ENCODE measurements at places on chromosomes 5 and 9.
A peak's percentile ranks its signal among the peaks of the same experiment; 100 is the strongest.

DNA sequence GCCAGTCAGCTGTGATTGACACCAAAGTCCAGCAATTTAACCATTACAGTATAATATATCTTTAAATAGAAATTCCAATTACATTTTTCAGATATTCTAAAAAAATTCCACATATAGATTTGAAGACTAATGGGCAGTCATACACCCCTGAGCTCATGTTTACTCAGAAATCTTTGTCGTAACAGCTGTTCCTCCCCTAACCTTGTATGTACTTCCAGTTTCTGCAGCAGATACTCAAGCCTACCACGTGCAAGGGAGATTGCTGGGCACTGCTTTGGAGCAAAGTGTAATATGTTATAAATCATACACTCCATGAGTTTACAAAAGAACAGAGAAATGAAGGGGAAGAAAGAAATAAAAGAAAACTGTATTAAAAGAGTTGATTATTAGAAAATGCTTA lies 241.2 kb downstream of the TRIM32 start:
- no peak for DNase-seq

DNA sequence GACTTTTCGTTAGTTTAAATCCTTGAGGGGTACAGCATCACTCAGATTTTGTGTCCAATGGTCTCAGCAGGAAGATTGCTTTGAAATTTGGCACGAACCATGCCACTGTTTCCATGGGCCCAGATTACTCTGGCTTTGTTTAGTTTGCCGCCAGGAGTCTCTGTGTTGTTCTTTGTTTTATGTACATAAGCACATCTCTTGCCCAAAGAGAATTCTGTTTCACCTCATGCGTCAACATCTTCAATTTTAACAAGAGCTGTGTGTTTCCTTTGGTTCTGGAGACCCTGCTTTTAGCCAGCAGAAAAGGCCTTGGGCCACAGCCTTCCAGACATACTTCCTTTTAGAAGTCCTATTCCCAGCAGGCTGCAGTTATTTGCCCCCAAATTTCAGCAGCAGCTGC lies 62.4 kb downstream of the TNPO1 start:
- no peak for DNase-seq

GRCh38 chr5:40570408-40571129 lies 109.1 kb upstream of the PTGER4 start:
- no peak for DNase-seq

GRCh38 chr9:136992819-136993369 lies 672 bp downstream of the PAXX start:
- no peak for DNase-seq

- DNase-seq, result no peak
Measured at GRCh38 chr5:68169903-68170302, 45.7 kb upstream of the PIK3R1 start.

DNA sequence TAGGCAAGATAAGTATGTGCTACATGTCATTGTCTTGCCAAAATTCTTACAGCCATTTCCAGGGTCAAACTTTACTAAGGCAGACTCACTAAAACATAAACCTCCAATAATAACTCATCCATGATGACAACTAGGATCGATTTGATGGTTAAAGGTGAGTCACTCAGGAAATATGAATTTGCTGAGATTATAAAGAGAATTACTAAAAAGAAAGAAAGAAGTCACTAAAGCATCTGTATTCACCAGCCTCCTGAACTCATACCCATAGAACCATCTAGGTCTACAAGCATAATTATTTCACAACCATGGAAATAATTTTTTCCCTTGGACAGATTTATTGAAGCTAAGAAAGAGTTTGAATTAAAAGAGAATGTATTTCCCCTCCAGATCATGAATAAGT lies 258.6 kb downstream of the TLE1 start:
- DNase-seq, result no peak

DNA sequence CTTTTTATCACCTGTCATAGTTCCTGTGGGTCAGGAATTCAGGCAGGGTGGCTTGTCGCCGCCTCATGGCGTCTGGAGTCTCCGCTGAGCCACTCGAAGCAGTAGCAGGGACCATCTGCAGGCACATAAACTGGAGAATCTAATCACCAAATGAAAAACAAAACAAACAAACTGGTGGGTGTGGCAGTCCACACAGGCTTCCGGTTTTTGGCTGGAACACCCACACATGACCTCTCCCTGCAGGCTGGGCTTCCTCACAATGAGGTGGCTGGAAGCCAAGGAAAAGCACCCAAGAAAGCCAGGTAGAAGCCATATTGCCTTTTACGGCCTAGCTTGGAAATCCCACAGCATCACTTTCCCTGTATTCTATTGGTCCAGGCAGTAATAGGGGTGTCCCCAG lies 197.0 kb downstream of the SYK start:
- DNase-seq, result no peak

GRCh38 chr5:132270335-132270665 lies 12.8 kb downstream of the PDLIM4 start:
- no peak for DNase-seq

GRCh38 chr5:111734013-111734412 lies 23.0 kb downstream of the NREP start:
- no peak for DNase-seq

- DNase-seq, result peak; percentile 29
Measured at GRCh38 chr9:34375901-34376595, 650 bp downstream of the MYORG start.

DNA sequence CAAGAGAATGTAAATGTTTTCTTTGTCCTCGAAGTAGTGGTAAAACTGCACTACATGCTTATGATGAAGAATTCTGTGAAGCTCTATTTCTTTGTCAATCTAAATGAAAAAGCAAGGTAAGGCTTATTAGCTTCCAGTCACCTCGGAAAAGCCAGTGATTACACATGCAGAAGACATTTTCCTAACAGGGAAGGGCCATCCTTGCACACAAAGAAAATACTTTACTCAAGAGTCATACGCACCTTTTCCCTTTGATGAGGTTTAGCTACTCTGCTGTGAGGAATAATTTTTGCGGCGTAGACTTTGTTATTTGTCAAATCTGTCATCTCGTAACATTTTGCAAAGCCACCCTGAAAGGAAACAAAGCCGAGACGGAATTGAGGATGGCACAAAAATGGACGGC lies 1.1 kb downstream of the PLK2 start:
- DNase-seq, result no peak

- DNase-seq, result no peak
Measured at GRCh38 chr9:22009506-22009867, 382 bp upstream of the CDKN2B start.

DNA sequence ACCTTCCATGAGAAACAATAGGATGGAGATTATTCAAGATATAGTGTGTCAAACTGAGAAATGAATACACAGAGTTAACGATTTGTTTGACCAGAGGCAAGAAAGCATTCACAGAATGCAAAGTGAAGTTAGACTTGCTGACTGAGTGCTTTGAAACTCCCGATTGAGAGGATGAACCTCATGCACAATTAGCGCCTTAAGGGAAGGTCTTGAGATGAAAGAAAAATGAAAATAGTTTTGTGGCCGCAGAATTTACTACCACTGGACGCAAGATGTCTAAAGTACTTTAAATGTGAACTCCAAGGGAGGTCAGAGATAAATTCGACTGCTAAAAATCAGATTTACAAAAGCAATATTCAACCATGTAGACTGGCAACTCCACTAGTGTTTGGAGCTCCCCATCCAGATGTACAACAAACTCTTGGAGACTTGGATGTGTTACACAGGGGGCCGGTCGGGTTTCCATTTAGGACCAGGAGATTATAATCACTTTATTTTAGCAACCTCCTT lies 707 bp upstream of the RIMOC1 start:
- DNase-seq, result no peak

- DNase-seq, result no peak
Measured at GRCh38 chr9:133368249-133368881, 7.5 kb downstream of the SURF4 start.

DNA sequence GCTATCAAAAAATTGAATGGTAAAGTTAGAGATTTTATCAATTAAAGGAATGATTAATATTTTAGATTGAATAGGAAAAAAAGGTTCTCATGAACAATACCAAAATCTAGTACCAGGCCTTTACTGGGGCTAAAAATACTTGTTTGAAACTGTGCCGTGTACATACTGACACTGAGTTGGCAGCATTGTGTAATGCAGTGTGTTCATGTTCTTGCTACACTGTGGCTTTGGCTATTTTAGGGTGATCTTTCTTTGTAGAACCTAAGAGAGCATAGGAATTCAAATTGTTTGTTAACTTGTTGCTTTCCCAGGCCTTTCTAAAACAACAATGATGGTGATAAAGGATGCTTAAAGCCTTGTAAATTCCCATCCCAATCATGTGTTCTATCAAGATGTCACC lies 80.9 kb downstream of the KIF4B start:
- no peak for DNase-seq

- DNase-seq, result no peak
Measured at GRCh38 chr5:177329883-177330282, 18.2 kb upstream of the MXD3 start.

DNA sequence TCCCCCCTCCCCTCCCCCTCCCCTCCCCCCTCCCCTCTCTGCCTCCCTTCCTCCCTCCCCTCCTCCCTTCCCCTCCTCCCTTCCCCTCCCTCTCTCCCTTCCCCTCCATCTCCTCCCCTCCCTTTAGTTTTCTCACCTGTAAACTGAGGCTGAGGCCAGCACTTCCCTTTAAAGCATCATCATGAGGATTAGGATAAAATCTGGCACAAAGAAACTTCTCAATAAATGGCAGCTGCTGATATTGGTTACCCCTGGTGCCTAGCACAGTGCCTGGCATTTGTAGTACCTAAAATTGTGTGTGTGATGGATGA lies 41.9 kb downstream of the RAI14 start:
- DNase-seq, result no peak

GRCh38 chr5:108529381-108529780 lies 147.5 kb upstream of the FBXL17 start:
- no peak for DNase-seq

DNA sequence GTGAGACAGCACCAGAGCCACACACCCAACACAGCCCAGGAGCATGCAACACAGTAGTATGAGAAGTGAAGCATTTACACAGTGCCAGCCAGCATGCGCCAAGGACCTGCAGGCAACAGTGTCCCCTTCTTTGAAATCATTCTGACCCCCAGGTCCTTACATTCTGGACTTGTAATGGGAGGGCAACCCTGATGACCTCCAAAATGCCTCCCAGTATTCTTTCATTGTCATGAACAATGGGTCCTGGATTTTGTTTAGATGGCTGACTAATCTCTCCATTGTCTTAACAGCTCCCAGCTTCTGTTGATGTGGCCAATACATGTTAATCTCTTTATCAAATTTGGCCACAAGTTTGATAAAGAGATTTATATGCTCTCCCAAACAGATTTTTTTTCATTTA lies 417.1 kb downstream of the DMRTA1 start:
- no peak for DNase-seq

- no peak for DNase-seq
Measured at GRCh38 chr9:112361601-112362000, 18.3 kb upstream of the HSDL2 start.

DNA sequence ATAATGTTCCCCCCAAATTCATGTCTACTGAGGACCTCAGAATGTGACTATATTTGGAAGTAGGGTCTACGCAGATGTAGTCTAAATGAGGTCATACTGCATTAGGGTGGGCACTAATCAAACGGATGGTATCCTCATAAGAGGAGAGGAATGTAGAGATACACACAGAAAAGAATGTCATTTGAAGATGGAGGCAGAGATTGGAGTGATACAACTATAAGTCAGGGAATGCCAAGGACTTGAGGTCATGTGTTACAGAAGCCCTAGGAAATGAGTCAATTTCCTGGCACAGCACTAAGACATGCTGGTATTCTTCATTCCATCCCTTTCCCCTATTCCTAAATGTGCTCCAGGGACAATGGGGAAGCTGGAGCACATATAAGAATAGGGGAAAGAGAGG lies 758 bp upstream of the PDCD1LG2 start:
- no peak for DNase-seq

DNA sequence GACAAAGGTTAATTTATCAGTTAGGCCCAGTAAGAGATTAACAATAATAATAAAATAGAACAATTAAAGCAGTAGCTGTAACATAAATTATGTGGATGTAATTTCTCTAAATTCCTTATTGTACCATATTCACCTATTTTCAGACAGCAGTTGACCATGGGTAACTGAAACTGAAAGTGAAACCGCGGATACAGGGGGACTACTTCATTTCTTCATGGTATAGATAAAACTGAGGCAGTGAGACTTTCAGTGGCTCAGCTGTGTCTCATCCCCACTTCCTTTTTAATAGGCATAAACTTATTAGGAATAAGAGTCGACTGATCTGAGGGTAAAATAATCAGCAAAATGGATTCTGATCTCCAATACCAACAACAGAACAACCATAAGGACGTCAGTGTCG lies 174.0 kb upstream of the WWC1 start:
- no peak for DNase-seq

- no peak for DNase-seq
Measured at GRCh38 chr5:72018143-72018803, 89.0 kb upstream of the MAP1B start.

DNA sequence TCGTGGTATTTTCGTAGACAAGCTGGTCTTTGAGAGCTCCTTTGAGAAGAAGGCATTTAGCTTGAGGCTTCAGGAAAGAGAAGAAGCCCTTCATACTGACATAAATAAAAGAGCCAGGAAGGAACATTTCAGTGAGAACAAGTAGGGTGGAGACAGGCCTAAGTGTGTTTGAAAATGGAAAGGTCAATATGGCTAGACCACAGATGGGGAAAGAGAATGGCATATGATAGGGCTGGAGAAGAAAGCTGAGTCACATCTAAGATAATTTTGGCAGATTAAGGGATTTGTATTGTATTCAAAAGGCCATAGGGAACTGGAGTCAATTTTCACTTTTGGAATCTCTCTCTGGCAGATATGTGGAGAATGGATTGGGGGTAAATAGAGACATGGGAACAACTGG lies 374.9 kb downstream of the TMEM38B start:
- no peak for DNase-seq

DNA sequence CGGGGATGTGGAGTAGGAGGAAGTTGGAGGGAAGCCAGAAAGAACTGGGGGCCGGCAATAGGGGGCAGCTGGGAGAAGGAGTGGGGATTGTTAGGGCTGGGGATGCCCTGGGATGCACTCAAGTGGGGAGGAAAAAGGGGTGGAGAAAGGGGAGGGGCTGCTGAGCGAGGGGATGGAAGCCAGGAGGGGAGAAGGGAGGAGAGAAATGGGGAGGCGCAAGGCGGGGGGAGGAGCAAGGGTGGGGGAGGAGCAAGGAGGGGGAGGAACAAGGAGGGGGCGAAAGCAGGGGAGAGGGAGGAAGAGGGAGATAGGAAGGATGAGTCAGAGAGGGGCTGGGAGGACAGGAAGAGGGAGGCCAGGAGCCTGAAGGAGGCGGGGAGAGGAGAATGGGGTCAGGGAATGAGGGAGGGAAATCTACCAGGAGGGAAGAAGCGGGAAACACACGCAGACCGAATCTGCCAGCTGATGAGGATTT lies 1.6 kb downstream of the IRX4 start:
- no peak for DNase-seq

- no peak for DNase-seq
Measured at GRCh38 chr5:36948041-36948440, 71.5 kb downstream of the NIPBL start.

GRCh38 chr9:32486839-32487562 lies 39.0 kb downstream of the RIGI start:
- no peak for DNase-seq

- DNase-seq, result no peak
Measured at GRCh38 chr5:148033134-148033533, 30.6 kb upstream of the SPINK5 start.

GRCh38 chr5:176781054-176781375 lies 29.3 kb upstream of the UNC5A start:
- no peak for DNase-seq
